ENCODE measurements at places on chromosomes 16 and 17.

- no peak for DNase-seq
These were observed 13.7 kb upstream of the PEMT start for GRCh38 chr17:17605083-17605728.

DNA sequence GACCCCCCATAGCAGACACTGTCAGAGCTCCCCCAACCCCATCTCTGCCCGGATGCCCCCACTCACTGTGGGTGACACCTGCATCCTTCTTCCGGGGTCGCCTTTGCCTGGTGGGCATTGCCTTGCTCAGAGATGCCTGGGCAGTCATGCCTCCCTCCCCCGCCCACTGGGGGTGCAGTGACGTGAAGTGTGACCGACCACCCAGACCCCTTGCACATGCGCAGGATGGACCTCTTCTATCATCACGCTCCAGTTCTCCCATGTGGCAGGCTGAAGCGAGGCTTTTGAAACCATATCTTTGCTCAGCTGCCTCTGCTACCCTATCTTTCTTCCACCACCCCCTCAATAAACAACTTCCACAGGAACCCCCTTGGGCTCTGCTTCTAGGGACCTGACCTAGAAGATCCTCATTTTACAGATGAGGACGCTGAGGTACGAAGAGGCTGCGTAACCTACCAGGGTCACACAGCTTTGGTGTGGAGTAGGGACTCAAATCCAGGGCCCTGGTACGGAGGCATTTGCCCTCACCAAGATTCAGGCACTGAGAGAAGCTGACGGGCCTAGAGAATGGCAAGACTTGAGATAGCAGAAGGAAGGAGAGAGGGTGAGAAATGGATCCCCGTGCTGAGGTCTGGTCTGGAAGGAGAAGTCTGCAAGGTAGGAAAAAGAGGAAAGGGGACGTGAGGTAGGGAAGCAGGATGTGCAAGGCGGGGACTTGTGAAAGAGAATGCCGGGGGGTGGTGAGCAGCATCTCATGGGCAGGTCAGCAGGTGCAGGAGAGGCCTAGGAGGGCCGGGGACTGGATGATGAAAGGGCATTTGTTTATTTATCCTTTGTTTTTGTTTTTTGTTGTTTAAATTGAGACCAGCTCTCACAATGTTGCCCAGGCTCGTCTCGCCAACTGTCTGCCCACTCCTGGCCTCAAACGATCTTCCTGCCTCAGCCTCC is 14.4 kb downstream of the NLRC5 start:
- DNase-seq, result no peak

DNA sequence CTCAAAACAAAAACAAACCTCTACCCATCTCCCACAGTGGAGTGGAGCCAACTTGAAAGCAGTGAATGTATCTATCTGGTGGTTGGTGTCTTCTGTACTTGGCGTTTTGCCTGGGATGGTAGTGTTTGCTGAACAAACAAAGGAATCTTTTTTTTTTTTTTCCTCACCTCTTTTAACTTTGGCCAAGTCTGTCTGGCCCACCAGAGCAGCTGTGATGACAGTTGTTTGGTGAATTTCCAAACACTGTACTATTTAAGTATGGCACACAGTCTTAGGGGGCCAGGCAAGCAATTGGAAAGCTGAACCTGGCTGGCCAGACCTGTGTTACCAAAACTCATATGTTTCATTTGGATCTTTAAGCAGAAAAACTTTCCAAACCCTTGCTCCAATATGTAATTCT is 101.8 kb upstream of the CDH13 start:
- no peak for DNase-seq

DNA sequence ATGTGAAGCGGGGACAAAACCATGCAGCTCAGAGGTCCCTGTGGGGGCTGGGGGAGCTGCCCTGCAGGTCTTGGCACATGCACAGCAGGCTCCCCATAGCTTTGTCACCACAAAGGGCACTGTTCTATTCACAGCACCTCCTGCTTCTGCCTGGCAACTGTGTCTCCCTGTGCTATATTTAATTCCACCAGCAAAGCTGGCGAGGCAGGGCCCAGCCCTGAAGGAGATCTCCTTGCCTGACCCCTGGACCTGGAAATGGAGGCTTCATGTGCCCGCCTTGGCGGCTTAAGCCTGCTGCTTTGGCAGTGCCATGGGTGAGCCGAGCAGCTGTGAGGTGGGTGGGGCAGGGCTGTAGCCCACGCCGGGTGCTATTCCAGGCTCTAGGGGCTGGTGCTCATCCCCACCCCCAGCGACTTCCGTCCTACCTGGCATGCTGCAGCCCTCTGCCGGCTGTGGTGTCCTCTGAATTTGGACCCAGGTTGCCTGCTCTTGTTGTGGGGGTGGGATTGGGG is 6.8 kb downstream of the LDHD start:
- DNase-seq, result no peak

DNA sequence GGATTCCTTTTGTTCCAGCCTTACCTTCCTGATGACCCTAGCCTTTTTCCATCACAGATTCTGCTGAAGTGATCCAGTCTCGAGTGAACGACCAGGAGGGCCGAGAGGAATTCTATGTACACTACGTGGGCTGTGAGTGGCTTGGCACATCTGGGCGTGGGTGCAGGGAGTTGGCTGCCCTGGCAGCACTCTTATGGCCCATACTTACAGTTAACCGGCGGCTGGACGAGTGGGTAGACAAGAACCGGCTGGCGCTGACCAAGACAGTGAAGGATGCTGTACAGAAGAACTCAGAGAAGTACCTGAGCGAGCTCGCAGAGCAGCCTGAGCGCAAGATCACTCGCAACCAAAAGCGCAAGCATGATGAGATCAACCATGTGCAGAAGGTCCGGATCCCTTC is 2.7 kb downstream of the KAT8 start:
- no peak for DNase-seq

- no peak for DNase-seq
These were observed 5.5 kb downstream of the ARMC5 start for GRCh38 chr16:31464781-31465260.

DNA sequence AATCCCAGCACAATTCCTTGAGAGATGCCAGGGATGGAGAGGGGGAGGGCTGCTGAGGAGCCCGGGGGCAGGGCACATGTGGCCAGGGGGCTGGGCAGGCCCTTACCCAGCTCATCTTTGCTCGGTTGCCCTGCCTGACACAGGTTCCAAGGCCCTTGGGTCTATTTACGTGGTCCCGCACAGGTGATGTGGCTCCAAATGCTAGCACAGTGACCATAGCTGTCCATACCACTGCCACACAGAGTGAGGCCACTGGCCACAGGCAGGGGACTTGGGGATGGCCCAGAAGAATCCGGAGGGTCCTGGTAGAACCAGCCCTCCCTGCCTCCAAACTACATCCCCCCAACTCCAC is 10.0 kb upstream of the PRR29 start:
- no peak for DNase-seq

DNA sequence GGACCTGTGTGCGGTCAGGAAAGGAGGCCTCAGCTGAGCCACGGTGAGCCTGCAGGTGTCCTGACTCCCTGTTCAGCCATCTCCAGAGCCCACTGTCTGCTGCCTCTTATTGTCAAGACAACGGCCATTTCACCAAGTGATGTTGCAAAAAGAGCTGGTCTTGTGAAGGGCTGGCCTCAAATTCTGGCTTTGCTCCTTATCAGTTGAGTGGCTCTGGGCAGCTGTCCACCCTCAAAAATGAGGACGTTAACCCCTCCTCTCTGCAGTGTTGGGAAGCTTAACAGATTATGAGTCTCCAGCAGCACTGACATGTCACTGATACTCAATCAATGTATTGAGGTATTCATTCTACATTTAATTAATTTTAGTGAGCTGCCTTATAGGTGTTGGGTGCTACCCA is 171.1 kb upstream of the TOX3 start:
- DNase-seq, result peak; percentile 46

DNA sequence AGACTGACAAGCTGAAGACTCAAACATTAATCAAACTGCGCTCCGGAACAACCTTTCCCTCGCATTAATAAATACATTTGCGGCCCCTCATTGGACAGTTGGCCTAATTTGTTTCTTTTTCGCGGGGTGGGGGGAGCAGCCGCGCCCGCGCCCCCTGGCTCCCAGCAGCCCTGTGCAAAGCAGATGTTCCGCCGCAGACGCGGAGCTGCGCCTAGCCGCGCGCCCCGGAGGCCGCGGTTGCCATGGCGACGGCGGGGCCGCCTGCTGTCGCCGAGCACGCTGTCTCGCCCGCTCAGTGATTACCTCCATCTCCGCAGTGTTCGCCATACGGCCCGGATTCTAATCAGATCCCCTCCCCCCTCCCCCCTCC is 25.5 kb downstream of the COPZ2 start:
- peak; percentile 44 for DNase-seq

- peak; percentile 60 for DNase-seq
These were observed at the start of gene SBK1 for GRCh38 chr16:28291651-28292626. Gene SBK1 (plus strand): TSS chr16:28292525. CDS start chr16:28317392, 24,867 bp downstream.

DNA sequence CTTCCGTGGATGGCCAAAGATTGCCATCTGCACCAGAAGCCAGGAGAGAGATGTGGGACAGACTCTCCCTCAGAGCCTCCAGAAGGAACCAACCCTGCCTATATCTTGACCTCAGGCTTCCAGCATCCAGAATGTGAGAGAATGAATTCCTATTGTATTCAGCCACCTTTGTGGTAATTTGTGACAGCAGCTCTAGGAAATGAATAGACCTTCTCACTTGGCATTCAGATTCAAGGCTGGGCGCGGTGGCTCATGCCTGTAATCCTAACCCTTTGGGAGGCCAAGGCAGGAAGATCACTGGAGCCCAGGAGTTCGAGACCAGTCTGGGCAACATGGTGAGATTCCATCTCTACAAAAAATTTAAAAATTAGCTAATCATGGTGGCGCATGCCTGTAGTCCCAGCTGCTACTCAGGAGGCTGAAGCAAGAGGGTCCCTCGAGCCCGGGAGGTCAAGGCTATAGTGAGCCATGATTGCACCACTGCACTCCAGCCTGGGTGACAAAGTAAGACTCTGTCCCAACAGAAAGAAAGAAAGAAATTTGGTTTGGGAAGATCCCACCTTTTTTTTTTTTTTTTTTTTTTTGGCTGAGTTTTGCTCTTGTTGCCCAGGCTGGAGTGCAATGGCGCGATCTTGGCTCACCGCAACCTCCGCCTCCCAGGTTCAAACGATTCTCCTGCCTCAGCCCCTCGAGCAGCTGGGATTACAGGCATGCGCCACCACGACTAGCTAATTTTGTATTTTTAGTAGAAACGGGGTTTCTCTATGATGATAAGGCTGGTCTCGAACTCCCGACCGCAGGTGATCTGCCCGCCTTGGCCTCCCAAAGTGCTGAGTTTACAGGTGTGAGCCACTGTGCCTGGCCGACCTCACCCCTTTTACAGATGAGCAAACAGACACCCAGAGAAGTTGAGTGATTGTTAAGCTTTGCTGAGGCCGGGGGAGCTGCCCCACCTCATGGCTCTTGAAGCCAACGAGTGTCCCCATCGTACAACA is 4.3 kb upstream of the CPSF4L start:
- DNase-seq, result no peak

DNA sequence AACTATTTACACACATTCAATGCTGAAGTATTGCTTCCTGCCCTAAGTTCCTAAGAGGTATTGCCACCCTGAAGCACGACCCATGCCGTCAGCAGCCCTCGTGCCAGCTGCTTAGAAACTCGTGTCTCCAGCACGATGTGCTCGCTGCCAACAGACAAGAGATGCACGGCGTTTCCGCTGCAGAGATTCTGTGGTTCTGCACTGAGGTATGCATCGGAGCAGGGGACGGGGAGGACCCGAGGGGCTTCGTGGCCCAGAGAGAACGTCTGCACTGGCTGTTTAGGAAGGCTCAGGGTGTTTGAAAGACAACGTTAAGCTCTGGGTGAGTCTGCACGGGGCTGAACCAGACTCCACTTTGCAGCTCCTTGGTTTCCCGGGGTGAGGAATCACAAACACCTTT is 82.7 kb upstream of the CREBBP start:
- no peak for DNase-seq

DNA sequence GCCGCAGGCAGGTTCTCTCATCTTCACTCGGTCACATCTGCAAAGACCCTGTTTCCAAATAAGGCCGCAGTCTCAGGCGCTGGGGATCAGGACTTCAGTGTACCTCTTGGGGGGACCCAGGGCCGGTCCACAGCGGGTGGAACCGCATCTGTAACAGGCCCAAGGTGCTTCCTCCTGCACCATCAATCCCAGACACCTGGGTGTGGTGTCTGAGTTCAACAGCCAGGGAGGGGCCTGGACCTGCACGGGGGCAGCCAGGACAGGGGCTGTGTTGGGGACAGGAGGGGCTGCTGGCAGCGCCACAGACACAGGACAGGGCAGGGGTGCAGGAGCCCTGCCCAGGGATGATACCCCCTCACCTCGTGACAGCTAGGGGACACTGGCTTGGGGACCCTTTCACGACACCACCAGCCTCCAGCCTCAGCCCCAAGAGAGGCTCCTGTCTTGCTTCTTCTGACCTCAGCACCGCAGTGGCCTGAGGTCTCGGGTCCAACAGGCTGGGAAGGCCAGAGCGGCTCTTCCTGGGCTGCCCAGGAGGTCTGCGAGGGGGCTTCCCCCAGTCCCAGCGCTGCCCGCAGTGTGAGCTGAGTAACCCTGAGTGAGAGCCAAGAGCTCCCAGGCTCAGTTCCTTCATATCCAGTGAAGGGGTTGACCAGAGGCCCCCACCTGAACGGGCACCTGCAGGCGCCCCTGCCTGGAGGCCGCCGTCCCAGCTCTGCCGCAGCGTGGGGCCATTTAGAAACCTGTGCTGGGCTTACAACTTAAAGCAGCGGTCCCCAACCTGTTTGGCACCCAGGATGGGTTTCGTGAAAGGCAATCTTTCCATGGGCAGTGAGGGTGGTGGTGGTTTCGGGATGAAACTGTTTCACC is 30.7 kb upstream of the BAHCC1 start:
- DNase-seq, result no peak

GRCh38 chr16:68943961-68944360 is 100.6 kb downstream of the TANGO6 start:
- no peak for DNase-seq

DNA sequence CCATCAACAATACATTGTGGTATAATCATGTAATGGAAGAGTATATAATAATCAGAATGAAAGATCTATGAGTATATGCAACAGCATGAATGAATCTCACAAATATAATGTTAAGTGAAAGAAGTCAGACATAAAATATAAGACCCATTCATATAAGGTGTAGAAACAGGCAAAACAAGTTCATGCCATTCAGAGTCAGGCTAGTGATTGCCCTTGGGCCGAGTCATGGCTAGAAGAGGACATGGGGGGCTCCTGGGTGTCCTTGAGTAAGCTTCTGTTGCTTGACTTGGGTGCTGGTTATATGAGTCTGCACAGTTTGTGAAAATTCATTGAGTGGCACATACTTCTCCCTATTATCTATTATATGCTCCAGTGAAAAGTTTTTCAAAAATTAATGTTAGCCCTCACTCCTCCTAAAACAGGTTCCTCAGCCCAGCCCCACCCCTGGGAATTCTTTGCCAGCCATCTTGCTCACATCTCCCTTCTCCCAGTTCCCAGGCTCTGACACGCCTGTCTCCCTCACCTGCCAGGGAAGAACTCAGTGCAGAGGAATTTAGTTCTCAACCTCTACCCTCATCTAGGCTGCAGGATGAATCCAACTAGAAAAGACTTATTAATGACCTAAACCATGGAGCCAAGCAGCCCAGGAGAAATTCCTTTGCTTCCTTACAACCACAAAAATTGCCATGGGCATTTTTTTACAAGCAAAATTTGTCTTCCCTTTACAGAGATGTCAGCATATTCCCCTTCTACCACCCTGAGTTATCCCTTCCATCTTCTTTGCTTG is 52.4 kb upstream of the NFAT5 start:
- no peak for DNase-seq

- DNase-seq, result no peak
These were observed 208.2 kb upstream of the CHMP6 start for GRCh38 chr17:80783486-80783885.

GRCh38 chr17:22102177-22102576 is 409.9 kb downstream of the KCNJ18 start:
- no peak for DNase-seq

- DNase-seq, result no peak
These were observed 67.6 kb downstream of the CDH13 start for GRCh38 chr16:82694239-82694874.

- no peak for DNase-seq
These were observed 14.6 kb upstream of the KCTD13 start for GRCh38 chr16:29940656-29941055.
